ENCODE measurements at places on chromosomes 1 and 21. TPM values are rescaled to one million over a fixed set of nuclear protein-coding genes. Genes with fewer than 3 reads are reported as not detected.

DNA sequence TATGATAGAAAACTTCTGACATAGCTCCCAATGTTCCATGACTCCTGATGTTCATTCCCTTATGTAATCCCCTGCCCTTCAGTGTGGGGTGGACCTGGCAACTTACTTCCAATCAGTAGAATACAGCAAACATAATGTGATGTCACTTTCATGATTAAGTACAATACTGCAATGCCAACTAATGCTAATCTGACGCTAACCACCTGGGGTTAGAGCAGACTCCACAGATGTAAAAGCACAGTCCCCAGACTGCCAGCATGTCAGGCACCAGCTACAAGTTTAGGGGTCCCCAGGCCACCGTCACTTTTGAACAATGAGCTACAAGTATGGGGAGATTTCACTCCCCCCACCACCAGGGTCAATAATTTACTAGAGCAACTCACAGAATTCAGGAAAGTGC, 32.3 kb upstream of the FBXO28 start:
- H3K36me3 ChIP-seq, result no peaks in the 10 kb centered on the region
- H3K4me1 ChIP-seq, result no peaks in the 10 kb centered on the region
- H3K4me3 ChIP-seq, result no peak overlapping the region
- H3K27me3 ChIP-seq, result no peaks in the 10 kb centered on the region
- H3K27ac ChIP-seq, result no peak overlapping the region

DNA sequence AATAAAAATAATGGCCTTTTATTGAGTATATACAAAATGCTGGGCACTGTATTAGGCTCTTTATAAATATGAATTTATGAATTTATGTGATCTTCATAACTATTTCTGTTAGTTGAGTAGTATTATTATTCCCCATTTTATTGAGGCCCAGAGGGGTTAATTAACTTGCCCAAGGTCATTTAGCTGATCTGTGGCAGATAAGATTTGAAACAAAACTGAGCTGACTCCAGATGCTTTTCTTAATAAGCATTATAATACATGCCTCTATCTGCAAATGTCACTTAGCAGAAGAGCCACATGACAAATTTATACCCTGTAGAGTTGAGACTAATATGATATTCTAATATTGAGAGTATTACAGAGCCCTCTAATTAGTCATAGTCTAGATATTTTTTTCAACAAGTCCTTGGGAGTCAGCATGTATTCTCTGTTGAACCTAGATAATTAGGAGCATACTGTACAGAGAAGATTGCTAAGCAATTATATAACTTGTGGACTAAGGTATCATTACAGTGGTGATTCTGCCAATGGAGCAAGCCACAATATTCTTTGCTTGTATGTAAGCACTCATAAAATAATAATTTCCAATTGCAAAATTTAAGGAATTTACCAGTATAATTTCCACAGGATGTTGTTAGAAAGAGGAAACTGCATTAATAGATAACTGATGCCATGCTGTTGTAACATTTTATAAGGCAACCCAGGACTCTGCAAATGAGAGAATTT, 112.0 kb downstream of the LRRC40 start:
- H3K27me3 ChIP-seq, result no peaks in the 10 kb centered on the region
- no peaks in the 10 kb centered on the region for H3K36me3 ChIP-seq
- no peak overlapping the region for H3K27ac ChIP-seq

GRCh38 chr1:109712321-109712864, 342 bp downstream of the GSTM5 start:
- peak overlapping the region; percentile 27 for H3K27ac ChIP-seq
- no peak for DNase-seq
- peak overlapping the region; percentile 28 for H3K4me3 ChIP-seq
- H3K27me3 ChIP-seq, result no peaks in the 10 kb centered on the region
- H3K4me1 ChIP-seq, result no peaks in the 10 kb centered on the region

The EEIG2 gene
- total RNA-seq, result 55.4 TPM

The KRTAP19-1 gene
- total RNA-seq, result not detected

The PRDM16 gene
- total RNA-seq, result 0.26 TPM

The SERTAD4 gene
- total RNA-seq, result 8.8 TPM
